A549 treated with RU486 at 1 μM for 4 hours (cell line): ENCODE measurements at places on chromosomes 6 and 20. TPM values are rescaled to one million over a fixed set of nuclear protein-coding genes. Genes with fewer than 3 reads are reported as not detected.

The ZC2HC1B gene
- not detected in 5 replicates for total RNA-seq

The KIF25 gene
- total RNA-seq, result 0.14 TPM in 1 of 5 replicates, not detected in the others

The EMILIN3 gene
- 0.25 to 0.49 TPM (median 0.40 TPM) in 5 replicates for total RNA-seq

The MYL9 gene
- 14.8 to 28.9 TPM (median 19.9 TPM) in 5 replicates for total RNA-seq

The PRKN gene
- total RNA-seq, result 0.07 TPM in 1 of 5 replicates, not detected in the others

The SLC17A9 gene
- total RNA-seq, result 0.02 to 0.43 TPM (median 0.25 TPM) in 3 of 5 replicates, not detected in the others

The C20orf202 gene
- 0.09 to 0.12 TPM in 2 of 5 replicates, not detected in the others for total RNA-seq

The BMP6 gene
- 13.7 to 21.7 TPM (median 20.3 TPM) in 5 replicates for total RNA-seq

The KHDC1L gene
- 0.25 to 0.51 TPM (median 0.39 TPM) in 4 of 5 replicates, not detected in the other for total RNA-seq

The ZC3H12D gene
- total RNA-seq, result 0.06 to 0.09 TPM (median 0.06 TPM) in 4 of 5 replicates, not detected in the other

The MTFR2 gene
- 7.7 to 13.6 TPM (median 13.1 TPM) in 5 replicates for total RNA-seq

The BPIFB1 gene
- 0.13 to 0.19 TPM in 2 of 5 replicates, not detected in the others for total RNA-seq

The HAO1 gene
- total RNA-seq, result not detected in 5 replicates

The MAFB gene
- 0.05 to 0.11 TPM (median 0.07 TPM) in 5 replicates for total RNA-seq

The SEMG1 gene
- not detected in 5 replicates for total RNA-seq

The MDFI gene
- 0.55 to 0.85 TPM (median 0.74 TPM) in 5 replicates for total RNA-seq

The FOXP4 gene
- 15.9 to 26.4 TPM (median 21.2 TPM) in 5 replicates for total RNA-seq

The GRM1 gene
- total RNA-seq, result 0.05 to 0.08 TPM (median 0.06 TPM) in 4 of 5 replicates, not detected in the other

The FOXQ1 gene
- 3.5 to 7.5 TPM (median 6.7 TPM) in 5 replicates for total RNA-seq

The UFL1 gene
- 3.9 to 10.6 TPM (median 8.3 TPM) in 5 replicates for total RNA-seq

The KHDRBS2 gene
- total RNA-seq, result not detected in 5 replicates

The AARS2 gene
- total RNA-seq, result 5.1 to 7.7 TPM (median 6.4 TPM) in 5 replicates

The ADTRP gene
- total RNA-seq, result 0.37 to 1.0 TPM (median 0.64 TPM) in 5 replicates

The HCK gene
- total RNA-seq, result 0.08 to 0.13 TPM (median 0.10 TPM) in 4 of 5 replicates, not detected in the other

The ID1 gene
- total RNA-seq, result 204 to 340 TPM (median 288 TPM) in 5 replicates

The CRISP3 gene
- total RNA-seq, result 0.06 TPM in 1 of 5 replicates, not detected in the others

The B3GAT2 gene
- total RNA-seq, result 0.01 to 0.04 TPM (median 0.02 TPM) in 4 of 5 replicates, not detected in the other

The SLC22A16 gene
- not detected in 5 replicates for total RNA-seq

The LAMA5 gene
- total RNA-seq, result 195 to 408 TPM (median 321 TPM) in 5 replicates

The RAET1L gene
- total RNA-seq, result 0.29 to 0.47 TPM (median 0.41 TPM) in 4 of 5 replicates, not detected in the other

The GLP1R gene
- not detected in 5 replicates for total RNA-seq

The TFAP2D gene
- not detected in 5 replicates for total RNA-seq

The LKAAEAR1 gene
- 0.79 to 2.0 TPM (median 1.7 TPM) in 5 replicates for total RNA-seq

The EZR gene
- total RNA-seq, result 268 to 316 TPM (median 288 TPM) in 5 replicates

The CCN6 gene
- total RNA-seq, result not detected in 5 replicates

The PLN gene
- total RNA-seq, result not detected in 5 replicates

The EPB41L2 gene
- total RNA-seq, result 29.5 to 48.3 TPM (median 38.8 TPM) in 5 replicates

The PPIL6 gene
- total RNA-seq, result 1.5 to 3.1 TPM (median 2.6 TPM) in 5 replicates

The CLDN20 gene
- not detected in 5 replicates for total RNA-seq

The DSN1 gene
- 19.2 to 28.1 TPM (median 25.2 TPM) in 5 replicates for total RNA-seq

The BNIP5 gene
- not detected in 5 replicates for total RNA-seq
